ENCODE measurements at places on chromosomes 2 and 18.

DNA sequence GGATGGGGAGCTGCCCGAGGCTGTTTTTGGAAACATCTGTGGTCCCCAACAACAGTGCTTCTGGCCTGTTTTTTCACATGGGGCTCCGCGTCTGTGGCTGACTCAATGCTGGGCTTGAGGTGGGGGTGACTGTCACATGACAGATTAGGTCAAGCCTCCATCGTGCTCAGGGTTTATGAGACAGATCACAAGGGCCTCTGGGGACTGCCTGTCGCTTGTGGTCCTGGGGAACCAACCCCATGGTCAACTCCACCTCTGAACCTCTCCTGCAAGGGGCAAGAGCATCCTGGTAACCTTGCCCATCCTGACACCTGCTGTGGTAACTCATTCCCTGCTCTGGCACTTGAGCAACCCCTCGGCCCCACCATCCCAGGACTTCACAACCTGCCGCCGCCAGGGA is 47.6 kb upstream of the SH3RF3 start:
- DNase-seq, result no peak

DNA sequence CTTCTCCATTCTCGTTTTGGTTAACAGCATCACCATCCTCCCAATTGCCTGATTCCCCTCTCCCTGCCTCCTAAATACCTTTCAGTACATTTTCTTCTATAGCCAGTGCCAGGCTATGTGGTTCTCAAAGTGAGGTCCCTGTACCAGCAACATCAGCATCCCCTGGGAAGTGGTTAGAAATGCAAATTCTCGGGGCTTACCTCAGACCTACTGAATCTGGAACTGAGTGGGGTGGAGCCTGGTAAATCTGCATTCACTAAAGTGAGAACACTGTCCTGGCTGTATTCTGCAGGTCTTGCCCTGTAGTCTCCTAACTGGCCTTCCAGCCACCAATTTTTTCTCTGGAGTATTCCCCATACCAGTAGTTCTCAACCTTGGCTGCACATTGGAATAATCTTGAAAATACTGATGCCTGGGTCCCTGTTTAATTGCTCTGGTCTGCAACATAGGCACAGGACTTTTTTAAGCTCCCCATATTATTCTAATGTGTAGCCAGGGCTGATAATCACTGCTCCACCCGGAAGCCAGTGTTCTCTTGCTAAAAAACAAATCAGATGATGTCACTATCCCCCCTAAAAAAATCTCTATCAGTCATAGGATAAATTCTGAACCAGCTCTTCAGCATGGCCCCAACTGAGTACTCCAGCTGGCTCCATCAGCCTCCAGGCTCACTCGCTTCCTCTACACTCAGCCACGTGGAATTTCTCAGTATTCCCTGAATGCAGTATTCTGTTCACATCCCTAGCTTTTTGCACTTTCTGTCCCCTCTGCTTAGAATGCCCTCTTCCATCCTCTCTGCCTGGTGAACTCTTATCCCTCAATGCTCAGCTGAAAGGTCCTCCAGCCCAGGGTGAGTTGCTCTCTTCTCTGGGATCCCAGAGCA is 98.4 kb downstream of the CDK15 start:
- no peak for DNase-seq

- DNase-seq, result no peak
Observed at GRCh38 chr2:16791496-16791895, 125.9 kb upstream of the CYRIA start.

DNA sequence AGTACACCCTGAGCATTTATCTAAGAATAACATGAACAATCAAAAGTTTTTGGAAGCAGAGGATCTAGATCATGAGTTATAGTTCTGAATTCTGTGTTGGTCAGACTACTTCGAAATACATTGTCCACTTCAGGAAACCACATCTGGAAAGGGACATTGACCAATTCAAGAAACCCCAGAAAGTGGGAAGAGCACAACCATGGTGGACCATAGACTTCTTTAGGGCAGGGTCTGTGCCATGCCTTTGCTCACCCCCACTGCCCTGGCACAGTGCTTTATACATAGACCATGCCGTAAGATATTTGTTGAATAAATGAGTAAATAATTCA is 44.3 kb upstream of the CYP1B1 start:
- no peak for DNase-seq

DNA sequence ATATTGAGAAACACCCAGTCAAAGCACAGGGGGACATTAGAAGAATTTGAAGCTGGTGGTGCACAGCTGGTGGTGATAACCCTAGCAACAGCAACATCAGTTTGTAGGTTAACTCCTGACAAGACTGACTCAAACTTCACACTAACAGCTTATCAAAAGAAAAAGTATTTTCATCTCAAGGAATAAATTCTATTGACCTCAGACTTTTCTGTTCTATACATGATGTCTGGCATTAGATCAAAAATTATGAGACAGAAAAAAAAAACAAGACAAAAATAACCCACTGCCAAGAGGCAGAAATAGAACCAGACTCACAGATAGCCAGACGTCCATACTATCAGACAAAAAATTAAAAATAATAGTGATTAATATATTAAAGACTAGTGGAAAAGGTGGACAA is 126.1 kb downstream of the COL6A3 start:
- DNase-seq, result no peak

DNA sequence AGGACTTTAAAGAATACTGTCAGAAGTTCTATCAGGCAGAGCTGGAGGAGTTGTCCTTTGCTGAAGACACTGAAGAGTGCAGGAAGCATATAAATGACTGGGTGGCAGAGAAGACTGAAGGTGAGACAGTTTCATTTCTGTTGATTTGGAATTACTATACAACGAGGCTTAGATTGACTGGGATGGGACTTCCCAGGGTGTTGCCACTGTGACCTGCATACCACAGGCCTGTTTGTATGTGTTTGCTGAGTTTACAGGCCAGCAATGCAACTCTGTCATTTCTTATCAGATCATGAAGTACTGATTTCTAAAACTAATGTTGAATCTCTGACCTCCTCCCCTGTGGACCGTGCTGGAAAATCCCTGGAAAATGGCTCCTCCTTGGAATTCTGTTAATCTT is 11.8 kb downstream of the SERPINB8 start:
- no peak for DNase-seq

DNA sequence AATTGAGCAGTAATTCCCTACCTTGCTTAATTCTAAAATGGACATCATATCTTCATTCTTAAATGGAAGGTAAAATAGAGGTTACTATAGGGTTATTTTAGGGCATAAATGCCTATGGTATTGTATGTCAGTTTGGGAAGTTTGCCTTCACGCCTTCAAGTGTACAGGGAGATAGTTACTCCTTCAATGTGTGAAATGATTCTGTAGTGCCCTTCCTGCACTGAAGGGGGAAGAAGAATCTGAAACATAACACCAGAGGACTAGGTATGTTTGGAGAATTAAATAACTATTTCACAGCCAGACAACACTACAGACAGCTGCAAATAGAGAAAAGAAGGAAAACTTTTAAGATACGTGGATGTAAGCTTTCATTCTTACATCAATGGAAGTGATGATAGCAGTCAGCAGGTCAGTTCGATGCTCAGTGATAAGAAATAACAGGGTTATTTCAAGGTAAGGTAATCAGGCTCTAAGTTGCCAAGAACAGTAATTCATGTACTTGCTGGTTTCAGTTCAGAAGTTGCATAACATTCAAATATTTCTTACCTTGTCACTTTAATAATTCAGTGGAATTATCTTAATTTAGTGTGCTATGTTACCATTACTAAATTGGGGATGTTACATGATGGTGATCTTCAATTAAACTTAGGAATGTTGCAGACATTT is 4.0 kb downstream of the PKP4 start:
- no peak for DNase-seq

DNA sequence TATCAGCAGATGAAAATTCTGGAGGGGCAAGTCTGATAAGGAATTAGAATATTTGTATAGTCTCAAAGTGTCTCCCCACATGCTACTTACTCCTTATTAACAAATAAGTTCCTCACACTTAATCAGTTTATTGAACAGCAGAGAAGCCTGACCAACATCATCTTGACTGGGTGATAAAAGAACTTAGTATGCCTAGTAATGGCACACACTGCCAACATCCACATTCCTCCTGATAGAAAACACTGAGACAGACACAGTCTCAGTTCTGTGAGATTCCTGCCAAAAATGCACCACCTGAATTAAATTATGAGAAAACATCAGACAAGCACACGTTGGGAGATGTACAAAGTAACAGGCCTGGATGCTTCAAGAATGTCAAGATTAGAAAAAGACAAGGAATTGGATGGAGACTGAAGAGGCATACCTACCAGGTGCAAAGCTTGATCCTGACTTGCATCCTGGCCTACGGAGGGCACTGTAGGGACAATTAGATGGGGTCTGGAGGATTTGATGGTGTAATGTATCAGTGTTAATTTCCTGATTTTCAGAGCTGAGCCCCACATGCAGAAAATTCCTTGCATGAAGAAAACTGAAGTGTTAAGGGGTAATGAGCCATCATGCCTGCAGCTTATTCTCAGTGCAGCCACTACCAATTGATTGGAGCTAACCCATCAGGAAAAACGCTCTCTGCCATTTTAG is 200.4 kb upstream of the SH3BP4 start:
- DNase-seq, result no peak

All from HTR-8/SVneo (cell line).